ENCODE measurements at places on chromosomes 5 and 9.
A peak's percentile ranks its signal among the peaks of the same experiment; 100 is the strongest.

DNA sequence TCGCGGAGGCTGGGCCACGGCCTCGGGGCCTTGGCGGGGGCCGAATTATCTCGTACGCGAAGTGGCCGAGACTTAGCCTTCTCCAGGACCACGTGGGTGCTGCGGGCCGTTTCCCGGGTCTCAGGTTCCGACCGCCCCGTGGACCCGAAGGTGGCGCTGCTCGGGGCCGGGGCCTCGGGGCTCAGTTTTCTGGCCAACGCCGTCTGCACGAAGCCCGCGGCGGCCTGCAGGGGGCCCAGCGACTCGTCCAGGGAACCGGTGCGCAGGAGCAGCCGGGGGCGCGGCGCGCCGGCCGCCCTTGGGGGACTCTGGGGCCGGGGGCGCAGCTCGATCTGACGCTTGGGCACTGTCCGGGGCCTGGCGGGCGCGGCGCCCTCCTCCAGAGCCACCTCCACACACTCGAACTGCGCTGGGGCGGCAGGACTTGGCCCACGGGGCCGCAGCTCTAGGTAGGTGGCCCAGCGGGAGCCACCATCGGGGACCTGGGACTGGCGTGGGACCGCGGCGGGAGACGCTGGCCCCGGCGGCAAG, 716 bp downstream of the PROB1 start:
- DNase-seq, result peak; percentile 91

DNA sequence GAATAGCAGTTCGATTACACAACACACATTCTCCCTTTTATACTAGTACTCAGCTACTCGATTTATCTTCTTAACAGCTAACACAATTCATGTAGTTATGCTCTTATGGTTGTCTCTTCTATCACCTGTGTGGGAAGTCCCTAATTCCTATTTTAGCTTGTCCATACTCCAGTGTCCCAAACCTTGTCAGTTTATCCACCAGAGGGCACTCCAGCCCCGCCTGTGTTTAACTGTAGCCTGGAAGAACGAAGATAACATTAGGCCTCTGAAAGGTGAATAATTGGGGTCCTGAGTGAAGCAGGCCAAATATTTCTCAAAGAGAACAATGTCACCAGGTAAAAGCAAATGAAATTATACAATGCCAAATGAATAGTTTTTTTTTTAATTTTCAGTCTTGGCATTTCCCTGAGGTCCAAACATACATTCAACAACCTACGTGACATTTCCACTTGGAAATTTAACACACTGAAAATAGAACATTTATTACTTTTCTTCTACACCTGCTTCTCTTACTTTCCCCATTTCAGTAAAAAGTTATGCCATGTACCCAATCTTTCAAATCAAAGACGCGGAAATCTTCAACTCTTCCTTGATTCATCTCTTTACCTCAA, 560.7 kb downstream of the HTR1A start:
- peak; percentile 92 for DNase-seq

- DNase-seq, result no peak
Measured at GRCh38 chr5:103224894-103225246, 33.7 kb upstream of the MACIR start.

- DNase-seq, result no peak
Measured at GRCh38 chr9:77475641-77476473, 172.3 kb downstream of the GNA14 start.

Data from endodermal cell (in vitro differentiated cells).